ENCODE measurements at places on chromosomes 7 and 10.

GRCh38 chr10:60434418-60435046 lies 44.9 kb upstream of the ANK3 start:
- no peaks in the 10 kb centered on the region for H3K27me3 ChIP-seq
- H3K27ac ChIP-seq: no peak overlapping the region
- H3K4me3 ChIP-seq: no peak overlapping the region
- no peaks in the 10 kb centered on the region for H3K36me3 ChIP-seq
- H3K4me1 ChIP-seq: no peaks in the 10 kb centered on the region

DNA sequence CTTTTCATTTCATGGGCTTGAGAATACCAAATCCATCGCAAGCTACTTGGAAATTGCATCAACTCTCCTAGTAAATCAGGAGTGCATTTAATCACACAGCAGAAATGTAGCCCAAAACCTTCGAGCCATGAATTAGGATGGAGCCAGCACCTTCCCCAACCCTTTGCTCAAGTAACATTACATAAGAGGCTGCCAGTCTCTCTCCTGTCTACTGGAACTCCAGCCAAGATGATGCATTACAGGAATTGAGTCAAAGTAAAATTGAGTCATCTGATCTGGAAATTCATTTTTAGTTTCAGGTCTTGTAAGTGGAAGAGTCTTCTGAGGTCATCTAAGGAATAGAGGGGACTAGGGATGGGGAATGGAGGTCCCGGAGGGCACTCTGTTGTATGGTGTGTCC lies 69.7 kb upstream of the FHIP2A start:
- no peak overlapping the region for H3K4me3 ChIP-seq
- no peak for DNase-seq
- no peaks in the 10 kb centered on the region for H3K36me3 ChIP-seq
- peaks cover 4% of the 10 kb centered on the region for H3K27me3 ChIP-seq

- no peak overlapping the region for H3K4me3 ChIP-seq
- peaks cover under 1% of the 10 kb centered on the region for H3K4me1 ChIP-seq
- H3K36me3 ChIP-seq: no peaks in the 10 kb centered on the region
- H3K27me3 ChIP-seq: peaks cover 4% of the 10 kb centered on the region
- H3K27ac ChIP-seq: no peak overlapping the region
Observed at GRCh38 chr7:112540839-112541577, 60.2 kb downstream of the LSMEM1 start.

GRCh38 chr10:80421707-80422536 lies 13.6 kb downstream of the PRXL2A start:
- H3K27ac ChIP-seq: peak overlapping the region; percentile 24
- no peaks in the 10 kb centered on the region for H3K27me3 ChIP-seq
- no peak overlapping the region for H3K4me3 ChIP-seq
- peaks cover 22% of the 10 kb centered on the region for H3K36me3 ChIP-seq
- peaks cover 18% of the 10 kb centered on the region for H3K4me1 ChIP-seq

- peaks cover 60% of the 10 kb centered on the region for H3K4me1 ChIP-seq
- H3K36me3 ChIP-seq: peaks cover 4% of the 10 kb centered on the region
Observed at GRCh38 chr10:74925291-74925690, 98.9 kb downstream of the KAT6B start.

DNA sequence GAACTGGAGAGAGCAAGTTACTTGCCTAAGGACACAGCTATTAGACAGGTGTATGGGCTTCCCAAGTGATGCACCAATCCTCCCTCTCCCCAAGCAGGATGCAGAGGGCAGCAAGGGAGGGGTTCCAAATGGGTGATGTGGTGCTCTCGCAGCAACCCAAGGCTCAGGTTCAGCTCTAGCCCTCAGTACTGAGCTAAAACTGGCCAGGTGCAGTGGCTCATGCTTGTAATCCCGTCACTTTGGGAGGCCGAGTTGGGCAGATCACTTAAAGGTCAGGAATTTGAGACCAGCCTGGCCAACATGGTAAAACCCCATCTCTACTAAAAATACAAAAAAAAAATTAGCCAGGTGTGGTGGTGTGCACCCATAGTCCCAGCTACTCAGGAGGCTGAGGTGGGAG lies 40.7 kb downstream of the GPRIN2 start:
- no peak overlapping the region for H3K4me3 ChIP-seq
- no peak overlapping the region for H3K27ac ChIP-seq
- peaks cover 8% of the 10 kb centered on the region for H3K27me3 ChIP-seq
- no peaks in the 10 kb centered on the region for H3K36me3 ChIP-seq

DNA sequence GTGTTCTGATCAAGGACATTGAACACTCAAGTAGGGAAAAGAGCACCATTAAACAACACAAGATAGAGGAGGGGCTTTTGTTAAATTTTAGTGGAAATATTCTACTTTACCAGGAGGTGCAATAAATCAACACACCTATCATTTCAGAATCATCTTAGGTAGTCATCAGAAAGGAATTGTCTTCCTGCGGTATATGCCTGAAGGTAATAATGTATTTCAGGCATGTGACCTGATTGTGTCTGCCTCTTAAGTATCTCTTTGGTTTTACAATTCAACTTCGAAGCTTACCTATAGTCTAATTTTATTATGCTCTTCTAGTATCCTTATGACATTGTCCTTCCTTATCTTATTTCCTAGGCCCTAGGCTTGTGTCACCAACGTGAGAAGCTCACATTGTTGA lies 58.6 kb upstream of the LAMB4 start:
- no peaks in the 10 kb centered on the region for H3K27me3 ChIP-seq
- peaks cover 5% of the 10 kb centered on the region for H3K36me3 ChIP-seq
- H3K4me3 ChIP-seq: no peak overlapping the region
- DNase-seq: no peak
- H3K27ac ChIP-seq: no peak overlapping the region
- H3K4me1 ChIP-seq: no peaks in the 10 kb centered on the region

- no peak overlapping the region for H3K4me3 ChIP-seq
- no peak overlapping the region for H3K27ac ChIP-seq
- H3K36me3 ChIP-seq: no peaks in the 10 kb centered on the region
- no peaks in the 10 kb centered on the region for H3K27me3 ChIP-seq
Observed at GRCh38 chr10:28785018-28785417, 107.7 kb downstream of the BAMBI start.

DNA sequence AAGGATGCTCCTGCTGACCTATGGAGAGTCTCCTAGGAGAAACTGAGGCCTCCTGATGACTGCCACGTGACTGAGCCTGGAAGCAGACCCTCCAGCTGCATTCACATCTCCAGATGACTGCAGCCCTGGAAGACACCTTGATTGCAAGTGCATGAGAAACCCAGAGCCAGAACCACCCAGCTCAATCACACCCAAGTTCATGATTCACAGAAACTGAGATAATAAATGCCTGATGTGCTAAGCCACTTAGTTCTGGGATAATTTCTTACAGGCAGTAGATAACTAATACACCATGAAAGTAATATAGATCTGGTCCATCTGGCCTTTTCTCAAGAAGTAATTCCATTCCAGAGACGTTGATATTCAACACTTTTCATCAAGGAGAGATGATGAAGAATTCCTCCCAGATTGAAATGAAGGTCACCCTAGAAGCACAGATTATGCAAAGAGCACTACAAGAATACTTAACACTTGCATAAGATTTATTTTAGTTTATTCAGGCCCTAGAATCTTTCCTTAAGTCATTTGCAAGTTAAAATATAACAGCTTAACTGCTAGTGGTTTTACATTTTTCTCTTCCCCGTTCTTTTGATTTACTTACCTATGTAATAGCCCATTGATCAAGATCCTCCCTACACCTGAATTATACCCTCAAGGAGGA lies 208.2 kb upstream of the INHBA start:
- no peak overlapping the region for H3K27ac ChIP-seq
- no peaks in the 10 kb centered on the region for H3K36me3 ChIP-seq
- no peaks in the 10 kb centered on the region for H3K27me3 ChIP-seq
- no peak overlapping the region for H3K4me3 ChIP-seq

DNA sequence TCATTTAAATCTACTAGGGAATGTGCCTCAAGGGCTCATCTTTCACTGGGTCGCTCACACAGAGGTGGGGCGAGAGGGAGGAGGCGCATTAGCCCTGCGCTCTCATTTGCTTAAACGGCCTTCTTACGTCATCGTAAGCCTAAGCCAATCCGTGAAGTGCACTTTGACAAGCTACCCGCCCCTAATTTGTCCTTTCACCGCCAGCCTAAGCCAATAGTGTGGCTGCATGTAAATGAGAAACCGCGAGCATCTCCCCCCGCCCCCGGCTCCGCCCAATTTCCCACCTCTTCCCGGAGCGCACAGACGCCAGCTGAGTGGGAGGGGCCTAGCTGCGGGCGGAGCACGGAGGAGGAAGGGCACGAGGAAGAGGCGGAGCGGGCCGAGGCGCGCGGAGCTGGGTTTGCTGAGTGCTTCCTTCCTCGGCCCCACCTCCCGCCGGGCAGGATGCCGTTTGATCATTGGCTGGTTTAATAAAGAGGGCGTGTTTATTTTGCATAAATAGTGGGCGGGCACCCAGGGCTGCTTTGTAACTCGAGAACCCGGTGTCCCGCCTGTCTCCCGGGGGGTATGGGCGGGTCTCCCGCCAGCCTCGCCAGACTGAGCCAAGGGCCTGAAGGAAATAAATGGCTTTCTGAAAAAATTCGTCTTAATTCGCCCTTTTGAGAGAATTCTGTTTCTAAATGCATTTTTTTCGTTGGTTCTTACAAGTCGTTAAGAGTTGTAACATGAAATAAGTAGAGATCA lies 289.6 kb upstream of the NFE2L3 start:
- peaks cover 7% of the 10 kb centered on the region for H3K4me1 ChIP-seq
- DNase-seq: peak; percentile 99
- peak overlapping the region; percentile 82 for H3K27ac ChIP-seq
- peak overlapping the region; percentile 57 for H3K4me3 ChIP-seq
- no peaks in the 10 kb centered on the region for H3K36me3 ChIP-seq

- H3K36me3 ChIP-seq: no peaks in the 10 kb centered on the region
- no peak overlapping the region for H3K4me3 ChIP-seq
Observed at GRCh38 chr7:30169579-30169978, 34.8 kb downstream of the MTURN start.

- no peaks in the 10 kb centered on the region for H3K27me3 ChIP-seq
- H3K27ac ChIP-seq: peak overlapping the region; percentile 6
- no peak for DNase-seq
- peaks cover 20% of the 10 kb centered on the region for H3K4me1 ChIP-seq
Observed at GRCh38 chr10:113067501-113067900, 117.5 kb downstream of the TCF7L2 start.

- DNase-seq: no peak
- peak overlapping the region; percentile 100 for H3K27ac ChIP-seq
- H3K27me3 ChIP-seq: no peaks in the 10 kb centered on the region
- H3K4me3 ChIP-seq: peak overlapping the region; percentile 100
- peaks cover 25% of the 10 kb centered on the region for H3K4me1 ChIP-seq
- H3K36me3 ChIP-seq: peaks cover 1% of the 10 kb centered on the region
Observed at GRCh38 chr10:68330852-68331454, 911 bp upstream of the HNRNPH3 start.

GRCh38 chr7:100090527-100091410 lies 2.0 kb downstream of the COPS6 start:
- DNase-seq: no peak
- H3K4me3 ChIP-seq: peak overlapping the region; percentile 93
- no peaks in the 10 kb centered on the region for H3K27me3 ChIP-seq
- H3K36me3 ChIP-seq: peaks cover 28% of the 10 kb centered on the region
- H3K4me1 ChIP-seq: peaks cover 9% of the 10 kb centered on the region

DNA sequence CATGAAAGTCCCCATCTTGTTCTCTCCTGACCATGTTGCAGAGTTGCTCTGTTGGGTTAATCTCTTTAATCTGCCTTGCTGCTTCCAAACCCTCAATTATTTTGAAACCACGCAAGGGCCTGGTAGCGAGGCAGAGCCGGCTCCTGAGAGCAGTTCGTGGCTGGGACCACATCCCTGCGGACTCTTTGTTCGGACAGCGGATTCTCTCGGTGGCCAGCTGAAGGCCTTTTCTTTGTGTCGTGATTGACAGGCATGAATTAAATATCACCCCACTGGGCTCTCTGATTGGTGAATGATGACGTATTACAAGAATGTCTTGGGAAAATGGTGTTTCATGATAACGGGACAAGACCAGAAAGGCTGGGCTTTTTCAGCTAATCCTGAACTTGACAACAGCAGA lies 66.9 kb upstream of the ARHGAP21 start:
- DNase-seq: no peak
- H3K27me3 ChIP-seq: no peaks in the 10 kb centered on the region
- H3K27ac ChIP-seq: no peak overlapping the region

- H3K4me1 ChIP-seq: peaks cover 14% of the 10 kb centered on the region
- no peak for DNase-seq
- H3K27me3 ChIP-seq: no peaks in the 10 kb centered on the region
- H3K4me3 ChIP-seq: no peak overlapping the region
Observed at GRCh38 chr10:85008488-85009184, 680.2 kb downstream of the CCSER2 start.

GRCh38 chr10:86888585-86889381 lies 68.6 kb downstream of the MMRN2 start:
- DNase-seq: no peak
- peaks cover 12% of the 10 kb centered on the region for H3K36me3 ChIP-seq
- H3K27me3 ChIP-seq: no peaks in the 10 kb centered on the region
- peak overlapping the region; percentile 80 for H3K27ac ChIP-seq
- no peak overlapping the region for H3K4me3 ChIP-seq

GRCh38 chr7:93115796-93116195 lies 2.0 kb downstream of the SAMD9 start:
- no peaks in the 10 kb centered on the region for H3K36me3 ChIP-seq
- no peaks in the 10 kb centered on the region for H3K4me1 ChIP-seq
- no peak for DNase-seq

DNA sequence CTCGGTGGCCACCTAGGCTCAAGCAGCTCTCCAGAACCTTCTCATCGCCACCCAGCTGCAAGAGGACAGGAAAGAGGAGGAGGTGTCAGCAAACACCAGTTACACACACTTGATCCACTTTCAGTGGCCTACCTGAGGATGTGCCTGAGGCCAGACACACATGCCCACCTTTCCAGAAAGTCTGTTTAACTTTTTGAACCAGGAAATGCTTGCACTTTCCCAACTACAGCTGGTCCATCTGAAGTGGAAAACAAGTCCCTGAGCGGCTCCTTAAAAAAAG lies 15.7 kb upstream of the CYREN start:
- H3K27ac ChIP-seq: no peak overlapping the region
- no peaks in the 10 kb centered on the region for H3K4me1 ChIP-seq
- H3K36me3 ChIP-seq: peaks cover 45% of the 10 kb centered on the region
- H3K27me3 ChIP-seq: no peaks in the 10 kb centered on the region
- no peak overlapping the region for H3K4me3 ChIP-seq

GRCh38 chr10:36581237-36581636 lies 544.2 kb upstream of the ANKRD30A start:
- H3K27me3 ChIP-seq: no peaks in the 10 kb centered on the region
- peaks cover 1% of the 10 kb centered on the region for H3K4me1 ChIP-seq
- no peak for DNase-seq

GRCh38 chr10:97676770-97677581 lies 10.1 kb downstream of the AVPI1 start:
- DNase-seq: peak; percentile 20
- H3K27me3 ChIP-seq: no peaks in the 10 kb centered on the region
- no peaks in the 10 kb centered on the region for H3K4me1 ChIP-seq
- H3K36me3 ChIP-seq: peaks cover 8% of the 10 kb centered on the region

DNA sequence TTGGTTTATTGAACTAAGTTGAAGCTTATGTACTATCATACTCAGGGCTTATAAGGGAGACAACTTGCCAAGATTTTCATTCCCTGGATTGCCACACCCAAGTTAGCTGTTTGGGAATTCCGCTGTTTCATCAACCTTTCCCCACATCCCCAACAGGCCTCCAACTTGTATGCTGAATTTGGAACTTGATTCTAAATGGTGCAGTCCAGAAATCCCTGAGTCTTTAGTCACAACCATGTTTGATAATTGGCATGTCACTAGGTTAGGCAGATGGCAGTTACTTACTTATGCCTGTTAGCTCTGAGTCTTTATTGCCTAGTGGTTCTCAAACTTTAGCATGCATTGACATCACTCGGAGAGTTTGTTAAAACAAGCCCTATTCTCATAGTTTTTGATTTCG lies 135.4 kb upstream of the PRPS1L1 start:
- H3K27ac ChIP-seq: no peak overlapping the region
- no peaks in the 10 kb centered on the region for H3K27me3 ChIP-seq
- no peak for DNase-seq
- no peaks in the 10 kb centered on the region for H3K4me1 ChIP-seq
- no peaks in the 10 kb centered on the region for H3K36me3 ChIP-seq
- H3K4me3 ChIP-seq: no peak overlapping the region

Data from progenitor cell of endocrine pancreas (in vitro differentiated cells).